ENCODE measurements at places on chromosomes 3 and 15.

- peak; percentile 11 for DNase-seq
Observed at GRCh38 chr15:25501828-25502446, 63.1 kb upstream of the UBE3A start.

GRCh38 chr3:67048715-67049074 lies 50.6 kb downstream of the KBTBD8 start:
- DNase-seq, result no peak

DNA sequence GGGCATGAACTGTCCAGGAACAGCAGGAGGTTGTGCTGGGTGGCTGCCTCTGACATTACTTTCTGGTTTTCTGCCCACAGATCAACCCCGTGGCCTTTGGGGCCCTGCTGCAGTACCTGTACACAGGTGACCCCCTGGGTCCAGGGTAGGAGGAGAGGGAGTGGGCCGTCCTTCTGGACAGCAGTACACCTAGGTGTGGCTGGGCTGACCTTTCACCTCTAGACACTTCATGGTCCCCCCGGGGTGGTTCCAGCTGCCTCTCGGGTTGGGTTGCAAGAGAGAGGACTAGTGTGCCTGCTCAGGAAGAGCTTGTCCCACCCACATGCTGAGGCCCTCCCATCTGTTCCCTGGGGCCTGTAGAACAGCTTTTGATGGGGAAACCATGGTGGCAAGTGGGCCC lies 3.7 kb downstream of the ABTB1 start:
- no peak for DNase-seq

DNA sequence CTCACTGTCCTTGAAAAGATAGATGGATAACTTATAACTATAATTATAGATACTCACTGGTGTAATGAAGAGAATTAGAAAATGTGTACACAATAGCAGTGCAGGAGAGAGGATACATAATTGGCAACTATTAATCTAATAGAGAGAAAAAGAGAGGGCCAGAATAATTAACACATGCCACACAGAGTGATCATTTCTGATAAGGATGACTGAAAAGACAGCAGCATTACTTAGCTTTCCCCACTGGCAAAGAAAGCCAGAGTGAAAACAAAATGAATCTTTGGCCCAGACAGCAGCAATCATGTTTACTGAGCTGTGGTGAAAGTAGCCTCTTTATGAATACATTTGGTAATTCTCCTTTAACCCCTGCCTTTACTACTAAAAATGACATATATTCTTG lies 493.3 kb upstream of the ROBO1 start:
- DNase-seq, result no peak

GRCh38 chr15:74390647-74391288 lies 23.3 kb upstream of the CYP11A1 start:
- DNase-seq, result no peak

GRCh38 chr3:36954452-36955134 lies 9.7 kb upstream of the TRANK1 start:
- no peak for DNase-seq

GRCh38 chr15:73051391-73051806 lies 864 bp upstream of the NEO1 start:
- no peak for DNase-seq

GRCh38 chr3:128343287-128344051 lies 123.2 kb downstream of the DNAJB8 start:
- no peak for DNase-seq

DNA sequence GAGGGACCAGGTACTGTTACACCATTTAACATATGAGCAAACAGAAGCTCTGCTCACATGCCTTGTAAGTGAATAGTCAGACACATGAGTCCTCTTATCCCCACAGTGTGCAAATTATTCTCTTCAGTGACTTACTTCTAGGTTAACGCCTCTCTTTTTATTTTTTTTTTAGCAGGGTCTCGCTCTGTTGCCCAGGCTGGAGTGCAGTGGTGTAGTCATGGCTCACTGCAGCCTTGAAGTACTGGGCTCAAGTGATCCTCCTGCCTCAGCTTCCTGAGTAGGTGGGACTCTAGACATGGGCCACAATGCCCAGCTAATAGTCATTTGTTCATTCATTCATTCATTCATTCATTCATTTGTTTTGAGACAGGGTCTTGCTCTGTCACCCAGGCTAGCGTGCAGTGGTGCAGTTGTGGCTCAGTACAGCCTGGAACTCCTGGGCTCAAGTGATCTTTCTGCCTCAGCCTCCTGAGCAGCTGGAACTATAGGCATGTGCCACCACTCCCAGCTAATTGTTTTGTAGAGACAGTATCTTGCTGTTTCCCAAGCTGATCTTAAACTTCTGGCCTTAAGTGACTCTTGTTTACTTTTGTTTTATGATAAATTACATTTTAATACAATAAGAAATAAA lies 94.7 kb downstream of the LRRC28 start:
- no peak for DNase-seq

GRCh38 chr3:184514171-184514490 lies 47.5 kb upstream of the EPHB3 start:
- DNase-seq, result no peak

- peak; percentile 44 for DNase-seq
Observed at GRCh38 chr15:92097474-92098178, 244.1 kb downstream of the SLCO3A1 start.

GRCh38 chr3:32249184-32249782 lies 10.8 kb downstream of the CMTM8 start:
- DNase-seq, result peak; percentile 88

- no peak for DNase-seq
Observed at GRCh38 chr15:68843425-68844311, 23.0 kb upstream of the ANP32A start.

- no peak for DNase-seq
Observed at GRCh38 chr15:66625531-66625930, 59.7 kb upstream of the LCTL start.

DNA sequence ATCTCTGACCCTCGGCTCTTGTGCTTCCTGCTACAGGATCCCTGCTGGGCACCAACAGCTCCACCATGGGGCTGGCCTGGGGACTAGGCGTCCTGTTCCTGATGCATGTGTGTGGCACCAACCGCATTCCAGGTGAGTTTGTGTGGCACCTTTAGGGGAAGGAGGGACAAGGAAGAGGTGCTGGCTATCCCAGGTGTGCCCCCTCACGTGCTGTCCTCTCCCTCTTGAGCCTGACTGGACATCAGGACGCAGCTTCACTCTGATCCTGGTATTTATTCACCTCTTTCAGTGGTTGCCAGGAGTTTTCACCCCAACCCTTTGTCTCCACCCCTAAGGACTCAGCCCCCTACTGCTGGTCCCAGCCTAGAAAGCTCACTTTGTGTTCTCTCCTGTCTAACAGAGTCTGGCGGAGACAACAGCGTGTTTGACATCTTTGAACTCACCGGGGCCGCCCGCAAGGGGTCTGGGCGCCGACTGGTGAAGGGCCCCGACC lies 960 bp downstream of the THBS1 start:
- no peak for DNase-seq

- no peak for DNase-seq
Observed at GRCh38 chr3:19559724-19560442, 374.1 kb downstream of the EFHB start.

DNA sequence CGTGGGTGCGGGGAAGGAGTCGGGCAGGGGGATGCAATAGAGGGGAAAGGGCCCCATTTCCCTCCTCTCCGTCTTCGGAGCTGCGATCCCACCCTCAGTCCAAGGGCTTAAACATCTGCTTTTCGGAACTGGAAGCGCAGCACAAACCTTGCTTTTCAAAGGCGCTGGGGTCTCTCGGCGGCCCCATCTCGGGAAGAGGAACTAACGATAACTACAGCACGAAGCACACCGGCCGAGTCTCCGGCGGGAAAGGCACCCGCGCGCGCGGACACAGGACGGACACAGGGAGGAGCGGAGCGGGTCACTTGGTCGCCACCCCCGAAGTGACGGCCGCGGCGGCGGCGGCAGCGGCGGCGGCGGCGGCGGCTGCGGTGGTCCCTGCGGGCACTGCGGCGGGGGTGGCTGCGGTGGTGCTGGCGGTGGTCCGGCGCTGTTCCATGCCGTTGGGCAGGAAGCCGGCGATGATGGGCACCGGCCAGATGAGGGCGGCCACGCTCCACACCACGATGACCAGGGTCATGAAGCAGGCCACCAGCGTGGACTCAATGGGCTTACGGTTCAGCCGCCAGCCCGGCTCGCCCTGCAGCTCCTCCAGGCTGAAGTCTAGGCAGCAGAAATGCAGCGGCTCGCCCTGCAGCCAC lies 1.1 kb downstream of the TMEM158 start:
- no peak for DNase-seq

DNA sequence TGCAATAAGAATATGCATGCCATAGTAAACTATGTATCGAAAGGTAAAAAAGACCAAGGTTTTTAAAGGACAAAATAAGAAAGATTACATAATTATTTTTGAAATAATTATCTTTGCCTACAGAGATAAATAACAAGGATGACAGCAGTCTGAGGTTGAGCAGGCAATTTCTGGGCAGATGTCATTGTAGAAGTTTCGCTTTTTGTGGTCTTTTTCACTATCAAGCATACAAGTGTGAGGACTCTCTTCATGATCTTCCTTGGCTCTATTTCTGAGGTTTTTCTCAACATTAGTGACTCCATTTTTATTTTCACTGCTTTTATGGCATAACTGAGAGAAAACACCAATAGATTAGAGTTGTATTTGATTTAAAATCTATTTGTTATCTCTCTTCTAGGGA lies 1337.9 kb upstream of the EPHA6 start:
- no peak for DNase-seq

DNA sequence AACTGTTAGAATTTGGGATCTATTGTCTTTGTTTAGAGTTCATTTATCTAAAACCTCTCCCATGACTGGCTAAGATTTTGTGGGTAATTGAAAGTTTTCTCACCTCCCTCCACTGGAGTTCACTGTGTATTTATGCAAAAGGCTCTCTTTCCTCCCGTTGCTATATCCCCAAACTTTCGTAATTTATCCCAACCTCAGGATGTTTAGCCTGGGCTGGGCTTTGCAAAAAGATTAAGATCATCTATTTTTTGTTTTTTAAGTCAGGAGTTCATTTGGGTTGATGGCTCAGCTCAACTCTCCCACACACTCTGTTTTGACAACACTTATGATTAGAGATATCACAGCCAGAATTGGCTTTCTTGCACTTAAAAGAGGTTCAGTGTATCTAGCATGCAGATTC lies 27.0 kb downstream of the SUCNR1 start:
- DNase-seq, result no peak

GRCh38 chr3:127224118-127224517 lies 31.2 kb downstream of the PRR23E start:
- DNase-seq, result no peak

GRCh38 chr3:187743195-187744141 lies 1.8 kb downstream of the BCL6 start:
- DNase-seq, result no peak

DNA sequence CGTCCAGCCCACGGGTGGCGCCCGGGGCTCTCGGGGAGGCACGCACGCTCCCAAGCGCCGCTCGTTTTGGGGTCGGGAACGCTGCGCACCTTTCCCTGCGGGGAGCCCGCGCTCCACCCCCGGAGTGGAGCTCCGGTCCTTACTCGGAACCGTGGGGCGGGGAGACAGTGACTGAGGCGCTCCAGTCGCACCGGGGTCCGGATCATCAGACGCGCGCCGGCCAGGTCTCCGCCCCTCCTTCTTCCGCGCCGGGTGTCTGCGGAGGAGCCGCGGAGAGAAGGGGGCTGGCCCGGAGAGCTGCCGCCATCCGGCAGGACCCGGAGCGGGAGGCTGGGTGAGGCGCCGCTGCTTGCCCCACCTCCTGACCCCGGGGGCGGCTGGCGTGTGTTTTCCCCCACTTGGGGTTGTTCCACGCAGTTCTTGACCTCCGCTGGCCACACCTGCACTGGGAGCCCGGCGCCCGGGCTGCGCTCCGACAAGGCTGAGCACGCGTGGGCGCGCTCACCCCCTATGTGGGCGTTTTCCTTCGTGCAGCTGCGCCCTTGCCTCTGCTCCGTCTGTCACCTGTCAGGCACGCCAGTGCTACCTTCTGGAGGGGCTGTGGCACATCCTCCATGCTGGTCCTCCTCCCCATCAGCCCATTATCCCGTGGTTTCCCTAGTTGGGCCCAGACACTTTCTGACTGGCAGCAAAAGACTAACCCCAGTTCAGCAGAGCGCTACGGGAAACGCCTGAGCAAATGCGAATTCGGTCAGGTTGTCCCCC lies at the start of gene MCF2L2:
Gene MCF2L2 (minus strand): TSS at position 173 of the 765 bp plus-strand sequence. CDS start 642 bp downstream, outside the sequence.
- DNase-seq, result no peak

GRCh38 chr3:100810671-100811070 lies 101.4 kb downstream of the TFG start:
- peak; percentile 59 for DNase-seq

- DNase-seq, result peak; percentile 79
Observed at GRCh38 chr15:40323239-40323952, at the start of gene INAFM2. INAFM2 (plus strand) TSS chr15:40323692; CDS start chr15:40324056, 364 bp downstream.

DNA sequence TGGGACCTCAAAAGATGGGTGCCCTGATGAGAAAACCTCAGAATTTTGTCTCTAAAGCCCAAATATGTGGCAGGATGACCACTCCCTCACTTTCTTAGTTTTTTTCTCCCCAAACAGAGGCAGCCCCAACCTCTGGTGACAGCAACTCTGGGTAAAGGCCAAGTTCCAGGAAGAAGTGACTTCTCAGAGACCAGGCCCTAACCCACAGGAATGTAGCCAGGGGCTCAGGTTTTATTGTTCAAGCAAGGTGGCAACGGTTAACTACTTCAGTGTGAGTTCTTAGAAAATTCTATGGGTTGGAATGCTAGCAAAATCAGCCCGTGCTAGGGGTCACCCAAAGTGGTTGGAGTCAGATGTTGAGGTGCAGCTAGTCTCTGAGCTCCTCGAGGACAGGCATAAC lies 5.1 kb upstream of the DNAJA4 start:
- no peak for DNase-seq

- DNase-seq, result no peak
Observed at GRCh38 chr3:96354106-96354505, 460.3 kb upstream of the EPHA6 start.

DNA sequence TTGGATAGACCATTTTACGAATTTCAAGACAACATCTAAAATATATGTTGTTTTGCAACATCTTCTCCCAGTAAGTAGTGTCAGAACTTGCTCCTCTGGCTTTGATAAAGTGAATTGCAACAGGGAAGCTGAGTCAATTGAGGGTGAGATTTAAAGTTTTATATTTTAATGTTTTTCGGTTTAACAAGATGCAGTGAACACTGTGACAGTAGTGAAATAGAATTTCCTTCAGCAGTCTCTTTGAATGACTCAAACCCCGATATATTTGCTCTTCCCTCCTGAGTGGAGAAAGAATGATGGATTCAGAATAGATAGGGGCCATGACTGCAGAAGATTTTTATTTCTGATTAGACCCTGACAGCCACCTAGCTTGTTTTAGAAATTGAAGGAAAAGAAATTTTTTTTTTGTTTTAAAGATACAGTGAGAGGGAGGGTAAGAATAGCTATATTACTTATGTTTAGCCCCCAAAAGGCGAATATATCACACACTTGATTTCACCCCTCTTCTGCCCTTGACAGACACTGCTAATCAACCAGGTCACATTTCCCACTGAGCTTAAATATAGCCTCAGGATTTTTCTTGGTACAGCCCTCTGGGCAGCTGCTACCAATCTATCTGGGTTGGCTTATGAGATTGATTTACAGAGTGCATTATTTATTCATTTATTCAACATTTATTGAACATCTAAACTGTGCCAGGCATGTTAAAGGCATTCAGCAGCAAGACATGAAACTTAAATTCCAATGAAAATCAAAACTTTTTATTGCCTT lies 183.3 kb upstream of the ADAMTS9 start:
- DNase-seq, result no peak

GRCh38 chr3:83683937-83684598 lies 1274.7 kb upstream of the CADM2 start:
- DNase-seq, result no peak

GRCh38 chr15:60413231-60413824 lies 15.5 kb upstream of the ANXA2 start:
- DNase-seq, result no peak

GRCh38 chr15:63896336-63897115 lies 62.8 kb upstream of the HERC1 start:
- DNase-seq, result peak; percentile 38

Data from astrocyte of the cerebellum (primary cell).